ENCODE measurements at places on chromosomes 1 and 21. TPM values are rescaled to one million over a fixed set of nuclear protein-coding genes. Genes with fewer than 3 reads are reported as not detected.

DNA sequence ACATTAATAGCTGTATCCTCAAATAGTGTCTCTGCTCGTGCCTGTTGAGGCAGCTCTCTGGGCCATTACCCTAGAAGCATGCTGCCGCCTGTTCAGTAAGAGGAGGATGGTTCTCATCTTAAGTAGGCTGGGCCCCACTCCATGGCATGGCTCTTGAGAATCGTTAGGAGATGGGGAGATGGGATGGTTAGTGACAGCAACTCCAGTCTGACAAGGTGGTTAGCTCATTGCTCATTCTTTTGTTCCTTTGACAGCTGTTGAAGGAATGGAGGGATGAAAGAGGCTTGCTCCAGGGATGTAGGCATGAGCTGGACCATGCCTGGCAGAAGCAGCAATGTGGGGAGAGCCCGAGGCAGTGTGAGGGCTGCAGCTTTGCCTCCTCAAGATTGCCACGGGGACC lies 68.2 kb downstream of the MAP10 start:
- no peak for DNase-seq

- DNase-seq, result no peak
Measured at GRCh38 chr21:31448496-31448895, 104.4 kb upstream of the TIAM1 start.

DNA sequence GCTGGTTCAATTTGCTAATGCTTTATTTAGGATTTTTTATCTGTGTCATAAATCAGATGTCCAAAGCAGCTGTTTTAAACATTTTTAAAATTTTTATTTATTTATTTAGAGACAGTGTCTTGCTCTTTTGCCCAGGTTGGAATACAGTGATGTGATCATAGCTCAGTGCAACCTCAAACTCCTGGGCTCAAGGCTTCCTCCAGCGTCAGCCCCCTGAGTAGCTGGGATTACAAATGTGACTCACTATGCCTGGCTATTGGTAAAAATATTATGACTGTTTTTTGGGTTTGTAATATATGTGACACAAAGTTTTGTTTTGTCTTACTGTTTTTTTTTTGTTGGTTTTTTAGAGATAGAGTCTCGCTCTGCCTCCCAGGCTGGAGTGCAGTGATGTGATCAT lies 11.8 kb downstream of the ZBED6 start:
- DNase-seq, result no peak

DNA sequence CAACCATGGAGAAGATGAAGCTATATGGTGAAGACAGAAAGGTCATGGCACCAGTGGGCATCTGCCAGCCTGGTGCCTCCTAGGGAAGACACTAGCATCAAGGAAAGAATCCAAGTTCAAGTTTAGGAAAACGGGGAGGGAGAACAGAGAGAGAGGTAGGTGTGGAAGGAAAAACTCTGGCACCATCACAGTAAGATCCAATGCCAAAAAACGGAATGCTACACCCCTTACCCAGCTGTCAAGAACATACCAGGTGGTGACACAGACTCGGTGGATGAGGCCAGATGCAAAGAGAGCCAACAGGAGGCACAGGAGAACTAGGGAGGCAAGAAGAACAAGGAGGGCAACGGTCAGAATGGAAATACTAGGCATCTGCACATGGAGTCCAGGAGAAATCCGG lies 3.6 kb downstream of the KRTCAP2 start:
- no peak for DNase-seq

HSD11B1 gene
- 0.59 TPM for total RNA-seq

TSSK3 gene
- total RNA-seq, result 1.1 TPM

TDRKH gene
- 17.4 TPM for total RNA-seq

GRCh38 chr1:198597690-198598430 lies 41.0 kb upstream of the PTPRC start:
- DNase-seq, result no peak

C1orf141 gene
- total RNA-seq, result not detected

PCP4 gene
- not detected for total RNA-seq

C1orf87 gene
- total RNA-seq, result not detected

DNA sequence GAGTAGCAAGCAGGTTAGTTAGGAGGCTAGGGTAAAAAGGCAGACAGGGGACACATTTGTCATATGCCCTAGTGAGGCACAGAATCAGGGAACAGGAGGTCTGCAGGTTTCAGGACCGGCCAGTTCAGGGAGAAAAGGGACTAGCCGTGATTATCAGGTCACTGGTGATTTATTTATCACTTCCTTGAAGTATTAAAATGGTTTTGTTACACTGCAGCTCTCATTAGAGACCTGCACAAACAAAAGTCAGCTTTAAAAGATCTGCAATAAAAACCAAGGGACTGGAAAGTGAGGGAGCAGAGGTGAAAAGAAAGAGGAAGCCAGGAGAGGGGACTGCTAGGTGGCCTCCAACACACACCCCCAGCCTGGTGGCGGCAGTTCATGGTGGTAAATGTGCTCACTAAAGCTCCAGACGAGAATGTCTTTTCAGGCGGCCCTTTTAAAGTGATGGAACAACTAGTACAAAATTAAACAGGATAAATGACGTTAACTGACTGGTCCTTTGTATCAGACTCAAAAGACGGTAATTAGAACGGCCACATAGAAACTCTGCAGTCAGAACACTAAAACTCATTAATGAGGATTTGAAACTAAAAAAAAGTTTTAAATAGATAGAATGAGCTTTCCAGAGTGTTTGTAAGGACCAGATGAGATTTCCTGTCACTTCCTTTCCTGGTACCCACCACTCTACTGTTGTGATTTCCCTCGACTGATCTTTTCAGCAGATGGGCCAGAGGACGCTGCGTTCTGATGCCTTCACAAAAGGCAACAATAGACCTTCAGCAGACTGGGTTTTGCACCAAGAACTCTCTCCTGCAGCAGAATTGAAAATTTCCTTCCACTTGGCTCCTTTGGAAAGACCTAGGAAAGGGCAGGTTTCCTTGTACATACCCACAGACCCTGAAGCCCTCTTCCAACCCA lies 136.8 kb downstream of the NTPCR start:
- no peak for DNase-seq

SLC25A34 gene
- total RNA-seq, result 0.94 TPM

DNA sequence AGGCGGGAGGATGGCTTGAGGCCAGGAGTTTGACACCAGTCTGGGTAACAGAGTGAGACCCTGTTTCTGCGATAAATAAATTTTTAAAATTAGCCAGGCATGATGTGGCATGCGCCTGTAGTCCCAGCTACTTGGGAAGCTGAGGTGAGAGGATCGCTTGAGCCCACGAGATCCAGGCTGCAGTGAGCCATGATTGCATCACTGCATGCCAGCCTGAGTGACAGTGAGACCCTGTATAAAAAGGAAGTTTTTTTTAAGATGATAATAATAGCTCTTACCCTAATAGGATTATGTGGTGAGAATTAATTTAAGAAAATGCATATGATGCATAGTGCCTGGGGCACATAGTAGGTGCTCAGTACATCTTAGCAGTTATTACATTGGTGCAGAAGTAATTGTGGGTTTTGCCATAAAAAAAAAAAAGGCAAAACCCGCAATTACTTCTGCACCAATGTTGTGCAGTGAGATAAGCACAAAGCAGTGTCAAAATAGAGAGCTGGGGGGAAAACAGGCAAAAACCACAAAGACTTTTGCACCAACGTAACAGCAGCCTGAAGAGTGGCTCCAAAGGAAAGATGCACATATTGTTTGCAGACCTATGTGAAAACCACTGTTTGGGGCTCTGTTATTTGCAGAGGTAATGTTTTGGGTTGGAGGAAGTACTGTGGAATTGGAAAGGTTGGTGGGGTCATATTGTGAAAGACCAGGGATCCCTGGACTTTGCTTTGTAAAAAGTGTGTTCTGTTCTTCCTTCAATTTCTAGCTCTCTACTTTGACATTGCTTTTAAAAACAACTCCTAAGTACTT lies 72.4 kb downstream of the PLXNA2 start:
- no peak for DNase-seq

- DNase-seq, result no peak
Measured at GRCh38 chr1:227779021-227779441, 36.4 kb upstream of the PRSS38 start.

PPP1R12B gene
- 13.1 TPM for total RNA-seq
